ENCODE measurements at places on chromosomes 6 and 20. TPM values are rescaled to one million over a fixed set of nuclear protein-coding genes. Genes with fewer than 3 reads are reported as not detected.

- H3K36me3 ChIP-seq, result no peaks in the 10 kb centered on the region
- no peaks in the 10 kb centered on the region for H3K4me1 ChIP-seq
- H3K4me3 ChIP-seq, result no peak overlapping the region
- peak; percentile 77 for DNase-seq
- no peak overlapping the region for H3K27ac ChIP-seq
Measured at GRCh38 chr6:79269877-79270276, 35.4 kb upstream of the HMGN3 start.

DNA sequence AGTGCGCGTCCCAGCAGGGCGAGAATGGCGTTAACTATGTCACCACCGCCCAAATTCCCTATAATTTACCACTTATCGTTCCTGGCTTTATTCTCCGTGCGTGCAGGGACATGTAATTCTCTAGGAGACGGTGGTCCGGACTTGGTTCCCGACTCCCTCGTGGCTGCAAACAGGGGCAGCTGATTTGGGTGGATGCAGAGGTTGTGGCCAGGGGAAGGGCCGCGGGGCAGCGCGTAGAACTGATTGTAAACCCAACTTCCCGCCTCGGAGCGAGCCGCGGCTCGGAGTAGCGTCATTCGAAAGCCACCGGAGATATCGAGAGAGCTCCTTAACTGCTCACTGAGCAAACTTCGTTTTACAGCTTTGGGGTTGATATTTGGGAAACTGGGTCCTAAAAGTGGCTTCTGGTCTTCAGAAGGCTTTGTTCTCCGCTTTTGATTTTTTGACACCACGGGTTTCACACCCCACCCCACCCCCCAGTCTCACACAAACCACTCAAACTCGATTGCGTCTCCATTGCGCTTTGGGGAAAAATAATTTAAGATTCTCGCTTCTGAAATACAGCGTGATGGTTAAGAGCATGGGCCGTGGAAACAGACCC is 17.5 kb upstream of the ZSCAN9 start:
- peak overlapping the region; percentile 71 for H3K4me3 ChIP-seq
- H3K36me3 ChIP-seq, result no peaks in the 10 kb centered on the region
- DNase-seq, result peak; percentile 38
- H3K27ac ChIP-seq, result no peak overlapping the region
- no peaks in the 10 kb centered on the region for H3K4me1 ChIP-seq

GRCh38 chr6:139881236-139881635 is 506.8 kb upstream of the CITED2 start:
- DNase-seq, result no peak
- no peak overlapping the region for H3K27ac ChIP-seq
- no peak overlapping the region for H3K4me3 ChIP-seq
- no peaks in the 10 kb centered on the region for H3K27me3 ChIP-seq

DEF6 gene
- total RNA-seq, result 0.51 TPM

COL19A1 gene
- not detected for total RNA-seq

RAET1G gene
- 3.3 TPM for total RNA-seq

All from fibroblast of lung (primary cell).